Endothelial cell (in vitro differentiated cells): ENCODE measurements at places on chromosomes 4 and X. TPM values are rescaled to one million over a fixed set of nuclear protein-coding genes. Genes with fewer than 3 reads are reported as not detected.

DNA sequence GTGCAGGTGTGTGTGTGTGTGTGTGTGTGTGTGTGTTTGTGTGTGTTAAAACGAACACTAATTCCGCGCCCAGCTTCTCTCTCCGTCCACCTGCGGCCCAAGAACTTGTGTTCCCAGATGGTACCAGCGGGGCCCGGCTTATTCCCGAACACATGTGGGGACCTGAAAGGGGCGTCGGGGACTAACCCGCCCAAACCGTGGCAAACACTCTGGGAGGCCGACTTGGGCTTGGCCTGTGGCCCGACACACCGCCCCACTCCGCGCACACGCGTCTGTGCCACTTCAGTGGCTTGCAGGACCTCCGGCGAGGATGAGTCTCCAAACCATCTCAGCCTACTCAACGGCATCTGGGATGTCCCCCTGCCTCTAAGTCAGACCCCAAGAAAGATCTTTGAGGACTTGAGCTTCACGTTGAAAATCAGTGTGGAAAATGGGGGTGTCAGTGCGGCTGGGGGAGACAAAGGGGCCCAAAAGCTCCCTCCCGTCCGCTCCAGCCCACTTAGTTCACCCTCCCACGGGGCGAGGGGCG is 790 bp upstream of the HHIP start:
- H3K4me1 ChIP-seq: peaks cover 28% of the 10 kb centered on the region
- peak overlapping the region; percentile 82 for H3K4me3 ChIP-seq
- no peak for DNase-seq
- H3K27me3 ChIP-seq: peaks cover 17% of the 10 kb centered on the region

DNA sequence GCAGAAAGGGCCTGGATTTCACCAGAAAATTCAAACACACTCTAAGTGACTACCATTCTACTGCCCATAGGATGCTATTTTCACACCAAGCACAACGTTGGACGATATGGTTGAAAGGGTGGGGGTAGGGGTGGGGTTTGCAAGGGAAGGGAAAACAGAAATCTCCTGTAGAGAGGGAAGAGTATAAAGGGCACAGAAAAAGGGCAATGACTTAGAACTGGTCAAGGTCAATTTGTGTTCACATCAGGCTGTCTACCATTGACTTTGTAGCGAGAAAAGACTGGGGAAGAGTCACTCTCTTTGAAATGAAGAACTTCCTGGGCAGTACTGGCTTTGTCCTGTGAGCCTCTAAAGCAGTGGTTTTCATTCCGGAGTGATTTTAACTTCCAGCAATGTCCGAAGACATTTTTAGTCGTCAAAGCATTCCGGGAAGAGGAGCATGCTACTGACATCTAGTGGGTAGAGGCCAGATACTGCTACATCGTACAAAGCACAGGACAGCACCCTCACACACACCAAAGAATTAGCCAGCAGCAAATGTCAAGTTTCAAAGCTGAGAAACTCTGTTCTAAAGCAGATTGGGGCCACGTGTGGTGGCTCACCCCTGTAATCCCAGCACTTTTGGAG is 48.4 kb upstream of the SLC7A3 start:
- H3K4me3 ChIP-seq: no peak overlapping the region
- peaks cover 2% of the 10 kb centered on the region for H3K4me1 ChIP-seq
- no peaks in the 10 kb centered on the region for H3K27me3 ChIP-seq
- no peak overlapping the region for H3K27ac ChIP-seq

DNA sequence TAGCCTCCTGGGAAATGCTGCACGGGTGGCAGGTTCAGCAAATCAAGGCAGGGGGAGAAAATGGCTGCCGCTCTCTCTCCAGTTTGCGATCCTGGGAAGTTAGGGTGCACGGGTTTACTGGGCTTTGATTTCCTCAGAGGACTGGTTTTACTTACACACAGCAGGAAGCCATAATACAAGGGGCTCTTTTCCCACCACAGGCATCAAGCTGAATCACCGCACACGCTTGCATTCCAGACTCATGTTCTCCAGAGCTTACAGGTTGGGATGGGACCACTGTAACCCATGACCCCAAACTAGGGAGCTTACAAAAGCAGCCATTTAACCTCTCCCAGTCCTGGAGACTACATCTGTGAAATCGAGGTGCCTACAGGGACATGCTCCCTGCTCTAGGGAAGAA is 159.8 kb downstream of the DHRSX start:
- peaks cover 31% of the 10 kb centered on the region for H3K36me3 ChIP-seq
- H3K27me3 ChIP-seq: peaks cover 3% of the 10 kb centered on the region
- no peak overlapping the region for H3K27ac ChIP-seq
- H3K4me1 ChIP-seq: no peaks in the 10 kb centered on the region
- H3K4me3 ChIP-seq: no peak overlapping the region
- no peak for DNase-seq

DNA sequence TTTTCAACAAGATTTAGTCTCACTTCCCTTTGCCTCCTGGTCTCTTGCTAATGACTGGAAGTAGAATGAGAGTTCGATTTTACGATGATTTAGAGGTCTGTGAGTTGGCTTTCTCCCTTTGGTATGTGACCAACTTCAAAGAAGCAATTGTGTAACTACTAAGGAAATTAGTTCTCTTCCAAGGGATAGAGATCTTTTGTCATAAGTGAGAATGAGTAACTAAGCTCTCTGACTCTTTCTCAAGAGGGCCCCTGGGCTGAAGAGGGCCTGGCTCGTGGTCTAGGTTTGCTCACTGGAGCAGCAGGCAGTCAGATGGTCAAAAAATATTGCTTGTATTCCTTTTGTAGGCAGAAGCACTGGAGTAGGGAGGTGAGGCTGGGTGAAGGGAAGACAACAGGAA is 176.3 kb downstream of the ENOX2 start:
- H3K27ac ChIP-seq: no peak overlapping the region
- no peak overlapping the region for H3K4me3 ChIP-seq
- peaks cover 4% of the 10 kb centered on the region for H3K36me3 ChIP-seq
- H3K27me3 ChIP-seq: peaks cover 2% of the 10 kb centered on the region
- DNase-seq: no peak

GRCh38 chr4:87005690-87006425 is 71.0 kb downstream of the AFF1 start:
- peaks cover 12% of the 10 kb centered on the region for H3K36me3 ChIP-seq
- peaks cover 11% of the 10 kb centered on the region for H3K27me3 ChIP-seq
- H3K27ac ChIP-seq: peak overlapping the region; percentile 97

- peaks cover 8% of the 10 kb centered on the region for H3K36me3 ChIP-seq
- peaks cover 28% of the 10 kb centered on the region for H3K4me1 ChIP-seq
- peak overlapping the region; percentile 70 for H3K4me3 ChIP-seq
These were observed 1.2 kb upstream of the NEUROG2 start for GRCh38 chr4:112517067-112517634.

GRCh38 chr4:187921946-187922623 is 73.5 kb upstream of the ZFP42 start:
- no peak overlapping the region for H3K27ac ChIP-seq
- H3K36me3 ChIP-seq: no peaks in the 10 kb centered on the region
- H3K4me3 ChIP-seq: no peak overlapping the region
- no peak for DNase-seq
- H3K4me1 ChIP-seq: no peaks in the 10 kb centered on the region

DNA sequence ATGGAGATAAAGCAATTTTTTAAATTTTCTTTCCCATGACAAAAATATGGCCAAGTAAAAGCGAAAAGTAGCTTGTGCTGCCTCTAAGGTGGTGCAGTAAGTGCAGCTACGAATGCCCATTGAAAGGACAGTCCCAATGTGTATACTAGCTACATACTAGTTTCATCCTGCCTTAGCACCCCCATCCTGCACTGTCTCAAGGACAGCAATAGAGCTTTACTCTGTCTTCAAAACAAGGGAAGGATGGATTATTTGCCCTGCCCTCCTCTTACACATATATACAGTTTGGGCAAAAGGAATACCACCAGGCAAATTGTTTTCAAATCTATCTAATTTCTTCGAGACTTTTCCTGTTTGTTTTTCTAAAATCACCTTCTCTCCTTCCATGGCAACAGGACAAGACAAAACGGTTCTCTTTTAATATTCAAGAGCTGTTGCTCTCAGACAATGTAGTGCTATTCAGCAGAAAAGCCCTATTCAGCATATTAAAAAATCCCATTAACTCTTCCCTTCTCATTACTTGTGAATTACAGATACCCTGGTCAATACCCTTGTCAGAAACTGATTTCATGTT is 75.1 kb upstream of the SLC7A11 start:
- H3K4me1 ChIP-seq: no peaks in the 10 kb centered on the region
- no peaks in the 10 kb centered on the region for H3K27me3 ChIP-seq
- no peaks in the 10 kb centered on the region for H3K36me3 ChIP-seq
- no peak for DNase-seq
- no peak overlapping the region for H3K27ac ChIP-seq

Gene ADH1C
- not detected for total RNA-seq

Gene C4orf36
- total RNA-seq: 0.72 TPM

Gene TASL
- not detected for total RNA-seq

Gene TMEM31
- not detected for total RNA-seq

Gene TMPRSS11D
- total RNA-seq: not detected
